Mucosa of descending colon (tissue), 3 donors: ENCODE measurements at places on chromosomes 7 and 10. TPM values are rescaled to one million over a fixed set of nuclear protein-coding genes. Genes with fewer than 3 reads are reported as not detected.
A peak's percentile ranks its signal among the peaks of the same experiment; 100 is the strongest.

DNA sequence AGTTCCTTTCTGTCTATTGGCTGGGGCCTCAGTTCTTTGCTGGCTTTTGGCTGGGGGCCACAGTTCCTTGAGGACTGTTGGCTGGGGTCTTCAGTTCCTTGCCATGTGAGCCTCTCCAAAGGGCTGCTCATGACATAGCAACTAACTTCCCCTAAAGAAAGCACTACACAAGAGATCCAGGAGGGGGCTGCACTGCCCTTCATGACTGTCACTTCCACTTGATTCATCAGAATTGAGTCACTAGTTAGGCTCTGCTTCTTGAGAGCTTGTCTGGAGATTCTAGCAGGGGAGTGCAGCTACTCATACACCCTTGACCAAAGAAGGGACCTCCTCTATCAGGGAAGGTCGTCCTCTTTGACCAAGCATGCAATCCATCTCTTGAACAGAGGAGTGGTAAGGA, 38.0 kb upstream of the MKX start:
- DNase-seq = peak; percentile 4

DNA sequence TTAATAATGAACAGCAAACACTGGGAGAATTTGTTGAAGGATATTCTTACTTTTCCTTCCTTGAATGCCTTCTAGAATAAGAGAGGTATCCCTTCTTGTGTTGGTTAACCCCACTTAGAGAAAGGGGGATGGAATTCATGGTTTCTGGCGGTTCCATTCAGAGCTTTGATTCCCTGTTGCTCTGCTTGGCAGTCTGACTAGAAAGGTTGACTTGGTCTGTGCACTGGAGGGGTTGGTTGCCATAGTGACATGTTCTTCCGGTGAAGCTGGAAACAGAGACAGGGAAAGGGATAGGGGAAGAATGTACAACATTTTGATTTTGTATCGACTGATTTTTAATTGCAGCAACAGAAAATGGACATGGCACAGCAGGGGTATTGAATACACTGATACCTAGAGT, 2.5 kb downstream of the TMEM178B start:
- no peak for DNase-seq

The SAP25 gene
- 3.5 TPM for total RNA-seq

The KIF5B gene
- 188 TPM for total RNA-seq

DNA sequence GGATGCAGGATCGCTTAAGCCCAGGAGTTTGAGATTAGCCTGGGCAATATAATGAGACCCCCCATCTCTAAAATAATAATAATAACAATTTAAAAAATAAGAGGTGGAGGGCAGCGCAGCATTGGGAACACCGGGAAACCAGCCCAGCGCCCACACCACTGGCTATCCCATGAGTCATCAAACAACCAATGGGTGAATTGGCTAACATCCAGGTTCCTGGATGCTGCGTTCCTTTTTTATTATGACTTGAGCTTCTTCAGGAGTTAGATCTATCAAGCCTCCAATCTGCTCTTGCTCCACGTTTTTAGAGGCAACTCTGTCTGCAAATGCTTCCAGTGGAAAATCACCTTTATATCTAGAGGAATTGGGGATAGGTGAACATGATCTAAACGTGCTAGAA, 10.0 kb upstream of the LRRC4 start:
- DNase-seq = peak; percentile 26

DNA sequence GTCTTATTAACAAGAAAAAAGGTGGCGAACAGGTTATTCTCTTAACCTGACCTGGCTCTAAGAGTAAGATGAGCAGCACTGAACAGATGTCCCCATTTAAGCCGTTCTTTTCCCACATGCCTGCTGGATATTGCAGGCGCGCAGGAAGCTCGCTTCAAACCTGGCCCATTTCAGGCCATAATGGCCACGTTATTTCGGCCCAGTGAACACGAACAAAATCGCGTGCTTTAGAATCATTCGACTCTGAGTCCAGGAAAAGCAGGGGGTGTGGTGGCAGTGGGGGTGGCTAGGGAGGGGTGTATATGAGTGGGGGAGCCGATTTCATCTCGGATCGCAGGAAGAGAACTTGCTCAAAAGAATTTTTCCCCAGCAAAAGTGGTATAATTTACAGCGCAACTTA, 6.6 kb upstream of the SP8 start:
- DNase-seq = no peak

DNA sequence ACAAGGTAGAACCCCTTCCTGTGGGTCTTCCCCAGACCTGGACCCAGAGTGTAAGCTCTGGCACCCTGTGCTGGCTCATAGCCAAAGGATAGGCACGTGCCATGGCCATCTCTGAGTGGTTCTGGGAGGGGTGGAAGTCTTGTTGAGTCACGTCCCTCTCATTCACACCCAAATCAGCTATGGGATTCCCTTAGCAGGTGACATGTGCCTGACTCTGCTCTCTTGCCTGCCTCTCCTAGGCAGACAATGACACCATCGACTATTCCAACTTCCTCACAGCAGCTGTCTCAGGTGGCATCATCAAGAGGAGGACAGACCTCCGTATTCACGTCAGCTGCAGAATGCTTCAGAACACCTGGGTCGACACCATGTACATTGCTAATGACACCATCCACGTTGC, 59.8 kb downstream of the C10orf120 start:
- no peak for DNase-seq

DNA sequence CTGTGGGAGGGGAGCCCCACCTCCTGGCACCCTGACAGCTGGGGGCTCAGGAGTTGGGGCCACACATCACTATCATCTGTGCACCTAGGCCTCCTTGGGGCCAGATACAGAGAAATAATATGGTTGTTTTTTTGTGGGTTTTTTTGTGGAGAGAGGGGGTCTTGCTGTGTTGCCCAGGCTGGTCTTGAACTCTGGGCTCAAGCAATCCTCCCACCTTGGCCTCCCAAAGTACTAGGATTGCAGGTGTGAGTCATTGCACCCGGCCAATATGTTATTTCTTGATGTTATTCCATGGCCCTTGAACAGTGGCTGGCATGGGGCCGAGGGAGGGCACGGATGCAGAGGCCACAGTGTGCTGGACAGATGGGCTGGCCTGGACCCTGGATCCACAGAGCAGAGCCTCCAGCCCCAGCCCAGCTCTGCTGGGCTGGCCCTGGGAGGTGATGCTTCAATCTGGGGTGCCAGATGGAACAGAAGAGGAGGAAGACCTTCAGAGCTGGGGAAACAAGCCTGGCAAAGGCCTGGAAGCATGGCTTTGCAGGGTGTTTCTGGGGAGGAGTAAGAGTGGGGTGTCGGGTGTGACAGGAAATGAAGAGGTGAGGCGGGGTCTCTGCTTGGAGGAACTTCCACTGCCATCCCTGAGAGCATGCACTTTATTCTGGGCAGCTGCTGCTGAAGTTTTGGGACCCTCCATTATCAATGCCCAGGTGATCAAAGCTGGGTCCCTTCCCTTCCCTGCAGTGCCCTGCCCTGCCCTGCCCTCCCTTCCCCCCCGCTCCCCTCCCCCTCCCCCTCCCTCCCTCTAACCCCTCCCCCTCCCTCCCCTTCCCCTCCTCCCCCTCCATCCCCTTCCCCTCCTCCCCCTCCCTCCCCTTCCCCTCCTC, 3.7 kb upstream of the FZD9 start:
- DNase-seq = no peak

The SCART1 gene
- total RNA-seq = 3.7 TPM

The TRPV5 gene
- not detected for total RNA-seq

GRCh38 chr7:52781250-52781649, 254.2 kb upstream of the POM121L12 start:
- DNase-seq = peak; percentile 42

The EGR2 gene
- total RNA-seq = 0.75 TPM

The MUC12 gene
- total RNA-seq = 848 TPM

- no peak for DNase-seq
Measured at GRCh38 chr7:158102897-158103296, 484.7 kb downstream of the PTPRN2 start.

DNA sequence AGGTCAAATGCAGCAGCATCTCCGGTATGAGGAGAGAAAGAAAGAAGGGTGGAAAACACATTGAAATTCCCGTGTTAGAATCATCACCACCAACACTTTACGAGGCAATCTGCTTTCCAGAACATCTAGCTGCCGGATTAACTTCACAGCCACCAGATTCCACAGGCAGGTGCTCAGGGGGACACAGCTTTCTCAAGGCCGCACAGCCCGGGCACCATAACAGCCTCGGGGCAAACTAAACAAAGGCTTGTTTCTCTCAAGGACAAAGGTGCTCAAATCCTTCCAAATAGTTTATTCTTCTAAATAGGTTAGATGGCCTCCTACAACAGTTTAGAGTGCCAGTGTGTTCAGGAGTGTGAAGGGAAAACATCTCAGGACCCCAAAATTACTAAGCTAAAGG, 156.3 kb downstream of the DIP2C start:
- DNase-seq = no peak

The PDZD7 gene
- 0.43 TPM for total RNA-seq

The AOAH gene
- 28.8 TPM for total RNA-seq

The SNX10 gene
- 1.9 TPM for total RNA-seq

- no peak for DNase-seq
Measured at GRCh38 chr10:86048571-86048970, 318.0 kb downstream of the GRID1 start.

The BHLHA15 gene
- 1.3 TPM for total RNA-seq

The KAZALD1 gene
- total RNA-seq = 8.5 TPM

DNA sequence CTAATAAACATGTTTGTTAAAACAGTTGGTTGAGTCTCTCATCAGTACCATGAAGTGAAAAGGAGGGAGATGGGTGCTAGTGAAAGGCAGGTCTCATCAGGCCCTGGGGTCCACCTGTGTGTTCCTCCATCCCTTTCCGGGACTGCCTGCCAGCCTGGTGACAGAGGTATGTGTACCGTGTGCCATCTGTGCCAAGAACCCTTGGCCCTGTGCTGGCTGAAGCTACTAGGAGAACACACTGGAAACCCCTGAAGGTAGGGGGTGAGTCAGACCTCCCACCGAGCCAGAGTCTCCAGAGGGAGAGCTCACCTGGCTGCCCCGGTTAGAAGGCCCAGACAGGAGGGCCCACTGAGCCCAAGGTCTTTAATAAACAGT, 2.3 kb downstream of the DDIT4 start:
- DNase-seq = peak; percentile 69

GRCh38 chr7:145092766-145093165, 256.9 kb upstream of the TPK1 start:
- DNase-seq = no peak

GRCh38 chr10:86964061-86964846, 4.0 kb upstream of the ADIRF start:
- DNase-seq = no peak

DNA sequence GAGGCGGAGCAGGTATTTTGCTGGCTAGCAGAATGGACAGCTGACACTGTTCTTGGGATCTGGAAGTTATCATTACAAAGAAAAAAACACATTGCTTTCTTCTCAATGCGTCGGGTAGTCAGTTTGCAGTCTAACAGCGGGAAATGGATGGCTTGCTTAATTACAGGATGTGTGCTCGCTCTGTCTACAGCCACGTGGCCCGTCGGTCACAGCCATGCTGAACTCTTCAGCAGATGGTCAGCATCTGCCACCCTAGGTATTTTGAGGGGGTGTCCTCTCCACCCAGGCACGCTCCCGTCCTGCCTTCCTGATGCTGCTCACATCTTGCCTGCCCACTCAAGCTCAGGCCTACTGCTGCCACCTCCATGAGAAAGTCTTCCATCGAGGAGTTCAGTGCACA, 20.4 kb upstream of the INMT start:
- no peak for DNase-seq

DNA sequence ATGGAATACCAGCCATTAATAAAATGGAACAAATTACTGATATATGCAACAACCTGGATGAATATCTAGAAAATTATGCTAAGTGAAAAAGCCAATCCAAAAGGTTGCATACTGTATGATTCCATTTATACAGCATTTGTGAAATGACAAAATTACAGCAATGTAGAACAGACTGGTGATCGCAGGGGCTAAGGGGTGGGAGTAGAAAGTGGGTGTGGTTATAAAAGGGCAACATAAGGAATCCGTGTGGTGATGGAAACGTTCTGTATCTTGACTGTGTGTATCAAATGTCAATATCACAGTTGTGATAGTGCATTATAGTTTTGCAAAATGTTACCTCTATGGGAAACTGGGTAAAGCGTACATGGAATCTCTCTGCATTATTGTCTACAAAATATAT, 15.0 kb downstream of the CEP41 start:
- DNase-seq = no peak

The CUZD1 gene
- total RNA-seq = 0.47 TPM

- no peak for DNase-seq
Measured at GRCh38 chr10:8073691-8074416, 19.4 kb downstream of the GATA3 start.

DNA sequence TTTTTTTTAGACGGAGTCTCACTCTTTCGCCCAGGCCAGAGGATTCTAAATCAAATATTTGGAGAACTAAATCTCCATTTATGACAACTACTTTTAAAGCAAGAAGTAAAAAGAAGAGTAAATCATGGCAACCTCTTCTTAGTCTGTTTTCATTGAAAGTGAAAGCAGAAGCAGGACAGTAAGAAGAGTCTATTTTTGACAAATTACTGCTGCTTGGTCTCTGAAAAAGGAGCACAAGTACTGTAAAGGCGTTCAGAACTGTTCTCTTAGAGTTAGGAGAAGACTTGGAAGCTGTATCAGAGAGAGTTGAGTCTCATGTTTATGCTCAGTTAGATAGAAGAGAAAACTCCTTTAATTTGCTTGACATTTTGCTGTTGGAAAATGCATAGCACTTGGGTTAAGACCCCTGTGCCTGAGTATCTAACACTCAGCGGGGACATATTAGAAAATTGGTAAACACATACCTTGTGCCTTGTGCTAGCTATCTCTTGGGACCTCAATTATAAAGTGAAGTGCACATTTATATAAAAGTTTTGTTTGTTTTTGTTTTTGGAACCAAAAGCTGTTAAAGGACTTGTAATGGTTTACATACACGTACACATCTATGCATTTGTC, 433.0 kb downstream of the ANKRD7 start:
- DNase-seq = no peak

The RFC2 gene
- total RNA-seq = 14.8 TPM

GRCh38 chr7:110943701-110944345, 147.1 kb upstream of the LRRN3 start:
- DNase-seq = no peak

GRCh38 chr7:134016223-134016941, 110.8 kb upstream of the LRGUK start:
- no peak for DNase-seq

The TMEM229A gene
- 0.14 TPM for total RNA-seq

- DNase-seq = no peak
Measured at GRCh38 chr7:83984076-83984475, 210.5 kb downstream of the SEMA3A start.

The IL2RA gene
- total RNA-seq = 3.7 TPM

- no peak for DNase-seq
Measured at GRCh38 chr7:141590666-141591065, 39.5 kb downstream of the AGK start.

The NUTM2B gene
- total RNA-seq = 0.87 TPM

- no peak for DNase-seq
Measured at GRCh38 chr10:121448766-121449421, 149.3 kb downstream of the FGFR2 start.

GRCh38 chr10:113745374-113745773, 6.1 kb upstream of the PLEKHS1 start:
- DNase-seq = no peak

The SHLD2 gene
- total RNA-seq = 28.7 TPM

The SNX8 gene
- total RNA-seq = 23.2 TPM

GRCh38 chr7:40839881-40840280, 705.1 kb downstream of the SUGCT start:
- no peak for DNase-seq

The ARPC1A gene
- 157 TPM for total RNA-seq
